Sigmoid colon (tissue), 7 donors: ENCODE measurements at places on chromosomes 2 and 18. TPM values are rescaled to one million over a fixed set of nuclear protein-coding genes. Genes with fewer than 3 reads are reported as not detected.

DNA sequence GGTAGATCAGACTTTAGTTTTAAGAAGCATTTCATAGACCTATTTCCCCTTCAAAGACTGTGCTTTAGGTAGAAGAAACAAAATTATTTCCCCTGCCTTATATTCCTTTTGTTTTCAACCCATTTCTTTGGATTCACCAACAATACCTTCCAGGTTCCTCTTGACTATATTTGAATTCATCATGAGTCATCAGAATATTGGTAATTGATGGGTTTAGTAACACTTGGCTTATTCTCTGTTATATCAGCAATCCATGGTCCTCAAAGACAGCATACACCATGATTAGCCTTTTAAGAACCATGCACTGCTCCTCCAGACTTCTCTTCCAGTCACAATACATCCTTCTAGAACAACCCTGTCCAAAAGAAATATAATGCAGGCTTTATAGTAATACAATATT, 83.0 kb upstream of the NOSTRIN start:
- DNase-seq, result no peak

- no peak for DNase-seq
Measured at GRCh38 chr18:23889907-23890306, 124.6 kb upstream of the TTC39C start.

- no peak for DNase-seq
Measured at GRCh38 chr18:32553174-32553573, 82.5 kb upstream of the GAREM1 start.

DNA sequence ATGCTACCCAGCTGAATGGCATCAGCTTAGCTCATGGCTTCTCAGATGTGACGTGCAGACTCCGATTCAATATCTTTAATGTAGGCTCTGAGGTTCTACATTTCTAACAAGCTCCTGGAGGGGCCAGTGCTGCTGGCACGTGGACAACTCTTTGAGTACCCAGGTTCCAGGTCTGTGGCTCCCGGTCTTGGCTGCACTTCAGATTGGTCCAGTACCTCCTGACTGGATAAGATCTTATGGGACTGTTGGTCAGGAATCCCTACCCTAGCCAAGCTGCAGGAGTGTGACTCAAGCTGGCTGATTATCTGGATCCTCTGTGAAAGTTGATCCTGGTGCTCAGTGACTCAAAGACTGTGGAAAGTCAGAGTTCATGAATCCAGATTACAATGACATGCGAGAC, 222.1 kb downstream of the ANKRD30B start:
- no peak for DNase-seq

DNA sequence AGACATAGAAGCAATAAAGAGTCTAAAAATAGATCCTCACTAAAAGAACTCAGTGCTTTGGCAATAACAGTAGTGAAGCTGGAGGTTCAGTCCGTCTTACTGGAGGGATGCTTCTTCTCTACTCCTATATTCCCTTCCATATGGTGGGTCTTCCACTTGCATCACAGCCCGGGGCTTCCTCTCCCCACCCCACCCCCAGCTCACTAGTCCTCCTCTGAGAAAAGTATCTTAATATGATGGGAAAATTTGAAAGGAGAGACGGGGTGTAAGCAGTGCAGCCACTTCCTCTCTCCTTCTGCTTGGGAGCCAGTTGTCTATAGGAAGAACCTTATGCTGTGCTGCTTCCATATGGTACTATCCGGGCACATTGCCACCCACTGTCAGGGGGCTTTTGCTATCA, 57.2 kb upstream of the SPOPL start:
- no peak for DNase-seq

DNA sequence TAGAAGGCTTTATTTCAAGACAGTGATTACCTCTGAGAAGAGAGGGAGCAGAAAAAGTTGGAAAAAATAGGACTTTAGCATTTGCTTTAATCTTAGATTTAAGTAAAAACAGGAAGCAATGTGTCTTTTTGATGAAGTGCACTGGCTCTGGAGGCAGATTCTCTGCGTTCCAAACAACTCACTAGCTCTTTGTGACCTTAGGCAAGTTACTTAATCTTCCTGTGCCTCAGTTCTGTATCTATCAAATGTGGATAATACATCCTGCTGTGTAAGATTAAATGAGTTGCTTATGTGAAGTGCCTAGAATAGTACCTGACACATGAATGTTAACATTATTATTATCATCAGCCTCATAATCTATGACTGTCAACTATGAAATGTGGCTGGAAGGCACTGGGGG, 42.3 kb downstream of the RPRD1A start:
- DNase-seq, result no peak

GRCh38 chr2:2667690-2668089, 336.6 kb upstream of the MYT1L start:
- peak; percentile 47 for DNase-seq

GRCh38 chr2:73265298-73266060, 18.8 kb downstream of the FBXO41 start:
- no peak for DNase-seq

DNA sequence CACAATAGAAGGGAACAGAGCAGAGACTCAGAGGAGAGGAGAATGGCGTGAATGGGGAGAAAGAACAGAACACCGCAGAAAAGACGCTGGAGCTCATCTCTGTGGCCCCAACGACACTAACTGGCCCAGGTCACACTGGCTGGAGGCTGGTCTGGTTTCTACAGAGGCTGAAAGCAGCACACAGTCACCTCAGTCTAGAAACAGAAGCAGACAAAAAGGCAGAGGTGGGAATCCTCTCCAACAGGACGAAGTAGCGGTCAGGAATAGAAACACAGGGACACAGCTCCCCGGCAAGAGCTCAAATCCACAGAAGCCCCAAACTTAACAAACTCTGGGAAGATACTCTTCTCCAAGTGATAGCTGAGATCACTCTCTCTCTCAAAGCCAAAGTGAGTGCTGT, 9.2 kb downstream of the SLC66A2 start:
- no peak for DNase-seq

DNA sequence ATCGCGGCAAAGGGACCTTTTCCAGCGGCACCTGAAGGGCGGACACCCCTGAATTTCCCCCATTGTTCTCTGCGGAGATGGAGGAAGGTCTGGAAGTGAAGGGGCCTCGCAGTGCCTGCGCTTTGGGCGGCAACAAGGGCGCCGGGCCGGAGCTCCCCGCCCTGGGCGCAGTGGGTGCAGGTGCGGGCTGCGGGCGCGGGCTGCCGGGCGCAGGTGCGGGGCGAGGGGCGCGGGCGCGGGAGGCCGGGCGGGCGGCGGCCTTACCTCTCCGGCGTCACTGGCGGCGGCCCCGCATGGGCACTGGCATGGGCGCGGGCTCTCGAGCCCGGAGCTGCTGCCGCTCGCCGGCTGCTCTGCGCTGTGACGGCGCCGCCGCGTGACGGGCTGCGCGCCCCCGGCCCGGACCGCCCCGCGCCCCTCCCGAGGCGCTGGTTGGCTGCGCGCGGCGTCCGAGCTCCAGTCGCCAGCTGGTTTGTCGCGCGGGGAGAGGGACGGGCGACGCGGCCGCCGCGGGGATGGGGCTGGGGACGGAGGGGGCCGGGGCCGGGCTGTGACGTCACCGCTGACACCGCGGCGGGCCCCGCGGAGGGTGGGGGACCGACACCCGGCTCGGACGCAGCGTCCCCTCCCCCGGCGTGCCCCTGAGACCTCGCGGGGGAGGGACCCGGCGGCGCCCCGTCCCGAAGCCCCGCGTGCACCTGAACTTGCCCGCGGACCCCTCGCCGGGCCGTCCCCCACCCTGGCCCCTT, at the start of gene KIF1A:
Gene KIF1A, minus strand, starts transcription at position 362 of the 749 bp plus-strand sequence. CDS start 22,467 bp downstream, outside the sequence.
- no peak for DNase-seq

DNA sequence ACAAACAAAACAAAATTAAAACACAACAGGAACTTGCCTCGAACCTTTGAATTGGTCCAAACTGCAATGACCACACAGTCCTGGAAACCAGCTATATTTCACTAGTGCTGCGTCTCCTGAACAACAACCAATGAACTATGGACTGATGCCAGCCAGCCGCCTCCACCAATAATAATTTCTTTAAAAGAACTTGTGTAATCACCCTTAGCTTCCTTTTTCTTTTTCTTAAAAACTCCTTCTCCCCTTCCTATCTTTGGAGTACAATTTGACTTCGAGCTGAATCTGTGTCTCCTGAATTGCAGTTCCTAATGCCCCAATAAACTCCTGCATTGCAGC, 1.6 kb upstream of the CXXC1 start:
- DNase-seq, result peak; percentile 65

- DNase-seq, result no peak
Measured at GRCh38 chr2:31274401-31275075, 40.6 kb downstream of the EHD3 start.

DNA sequence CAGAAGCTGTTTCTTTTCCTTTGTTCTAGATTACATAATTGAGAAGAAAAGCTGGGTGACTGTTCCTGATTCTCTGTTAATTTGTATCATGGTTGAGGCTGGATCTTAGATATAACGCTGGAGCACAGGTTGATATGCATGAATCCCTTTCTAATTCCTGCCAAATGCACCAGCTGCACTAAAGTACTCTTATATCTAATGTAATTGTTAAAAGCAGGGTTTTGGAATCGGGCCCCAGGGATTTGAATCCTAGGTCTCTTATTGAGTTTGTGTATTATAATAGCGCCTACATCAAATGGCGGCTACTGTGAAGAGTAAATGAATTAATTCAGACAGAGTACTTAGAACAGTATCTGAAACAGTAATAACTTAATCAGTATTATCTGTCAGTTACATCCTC, 80.4 kb downstream of the MC4R start:
- DNase-seq, result no peak

DNA sequence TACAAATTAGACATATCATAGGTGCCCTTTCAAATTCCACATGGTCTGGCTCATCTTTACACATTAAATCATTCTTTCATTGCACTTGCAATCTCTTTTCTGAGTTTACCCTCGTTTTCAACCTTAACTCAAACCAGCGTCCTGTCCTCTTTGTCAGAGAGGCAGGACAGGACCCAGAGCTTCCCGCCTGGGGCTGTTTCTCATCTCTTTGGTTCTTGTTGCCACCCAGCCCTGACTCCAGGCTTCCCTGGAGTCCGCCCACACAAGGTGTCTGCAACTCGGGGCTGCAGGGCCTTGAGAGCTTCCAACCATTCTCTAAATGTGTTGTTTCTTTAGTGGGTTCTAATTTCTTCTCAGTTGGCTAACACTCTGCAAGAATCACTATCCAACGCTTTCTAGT, 24.4 kb downstream of the RBMS1 start:
- DNase-seq, result no peak

GRCh38 chr18:42883169-42883568, 232.3 kb downstream of the RIT2 start:
- DNase-seq, result no peak

- DNase-seq, result peak; percentile 61
Measured at GRCh38 chr18:13377496-13377895, 158.9 kb downstream of the LDLRAD4 start.

DNA sequence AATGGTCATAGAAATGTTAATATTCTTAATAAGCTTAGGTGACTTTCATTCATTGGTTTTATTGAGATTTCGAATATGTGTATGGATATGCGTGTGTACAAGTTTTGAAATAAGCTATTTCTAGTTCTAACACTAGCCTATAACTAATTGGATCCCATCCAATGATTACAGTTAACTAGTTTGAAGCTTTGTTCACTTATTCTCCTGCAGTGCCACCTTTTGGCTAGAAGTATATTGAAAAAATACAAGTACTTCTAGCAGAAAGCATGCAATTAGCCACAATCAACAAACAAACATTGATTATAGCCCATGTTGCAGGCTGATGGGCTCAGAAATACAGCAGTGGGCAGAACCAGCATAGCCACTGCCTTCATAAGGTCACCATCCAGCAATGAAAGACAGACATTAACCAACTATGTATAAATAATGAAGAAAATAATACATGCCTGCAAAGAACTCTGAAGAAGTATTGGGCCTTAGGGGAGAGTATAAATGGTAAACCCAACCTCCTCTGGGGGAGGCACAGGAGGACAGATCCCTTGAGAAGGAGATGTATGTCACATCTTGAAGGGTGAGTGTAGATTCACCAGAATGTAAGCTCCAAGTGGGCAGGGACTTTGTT, 5.1 kb upstream of the PIEZO2 start:
- DNase-seq, result no peak

Gene RUFY4
- 0.55 TPM for total RNA-seq

Gene CPS1
- total RNA-seq, result 2.2 TPM

Gene HOXD4
- total RNA-seq, result 8.0 TPM

Gene NEB
- total RNA-seq, result 0.68 TPM

Gene DOK6
- 0.95 TPM for total RNA-seq
